ENCODE measurements at places on chromosomes 1 and 21.

- no peak for DNase-seq
Measured at GRCh38 chr1:65719391-65719790, 73.3 kb upstream of the PDE4B start.

DNA sequence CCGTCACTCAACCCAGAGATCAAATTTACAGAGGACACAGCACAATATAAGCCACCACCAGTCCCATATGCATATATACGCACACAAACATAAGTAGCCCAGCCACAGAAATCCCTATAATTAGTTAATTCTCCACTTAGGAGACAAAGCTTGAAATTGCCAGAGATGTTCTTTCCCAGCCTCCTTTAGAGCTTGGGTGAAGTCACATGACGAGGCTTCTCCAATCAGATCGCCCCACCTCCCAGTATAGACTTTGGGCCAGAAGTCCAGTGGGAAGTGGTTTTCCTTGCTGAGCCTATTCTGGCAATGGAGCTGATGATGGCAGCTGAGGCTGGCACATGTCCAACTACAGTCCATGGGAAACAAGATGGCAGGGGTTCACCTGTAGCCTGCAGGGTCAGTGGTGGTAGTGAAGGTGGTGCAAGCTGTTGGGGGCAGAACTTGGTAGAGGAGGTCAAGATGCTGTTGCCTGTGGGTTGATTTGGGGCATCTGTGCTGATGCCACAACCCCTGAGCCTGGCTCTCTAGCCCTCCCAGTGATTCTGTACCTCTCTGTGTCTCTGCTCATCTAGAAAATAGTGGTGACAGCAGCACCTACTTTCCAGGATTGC, 535.9 kb downstream of the MATN1 start:
- no peak for DNase-seq

DNA sequence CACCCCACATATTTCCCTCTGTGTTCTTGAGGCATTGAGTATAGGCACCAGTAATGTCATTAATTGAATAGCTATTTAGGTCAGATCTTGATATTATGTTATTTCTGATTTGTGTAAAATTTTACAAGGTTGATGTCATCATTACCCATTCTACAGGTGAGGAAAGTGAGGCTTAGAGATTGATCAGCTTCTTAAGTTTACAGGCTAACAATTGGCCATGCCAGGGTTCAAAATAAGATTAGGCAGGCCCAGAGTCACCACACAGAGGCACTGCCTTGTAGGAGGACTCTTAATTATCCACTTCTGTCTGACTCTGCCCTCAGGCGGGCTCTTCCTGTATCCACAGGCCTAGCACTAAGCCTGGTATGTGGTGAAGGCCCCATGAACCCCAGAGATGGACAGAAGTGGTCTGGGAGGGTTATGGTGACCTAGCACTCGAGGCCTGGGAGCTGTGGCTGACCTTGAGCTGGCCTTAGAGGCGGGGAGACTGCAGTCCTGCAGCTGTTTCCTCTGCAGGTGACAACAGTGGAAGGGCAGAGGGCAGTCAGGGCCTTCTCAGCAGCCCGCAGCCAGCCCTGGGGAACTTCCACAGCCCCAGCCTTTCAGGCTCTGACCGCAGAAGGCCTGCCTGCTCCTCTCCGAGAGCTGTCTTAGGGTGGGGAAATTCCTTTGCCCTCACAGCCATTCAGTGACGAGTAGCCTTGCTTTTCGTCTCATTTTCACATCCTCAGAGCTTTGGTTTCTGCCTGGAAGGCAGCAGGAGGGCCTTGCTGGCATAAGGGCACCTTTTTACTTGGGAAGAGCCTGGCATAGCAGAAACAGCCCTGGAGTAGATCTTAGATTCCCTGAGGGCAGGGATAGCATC, 12.2 kb downstream of the ZDHHC18 start:
- no peak for DNase-seq

DNA sequence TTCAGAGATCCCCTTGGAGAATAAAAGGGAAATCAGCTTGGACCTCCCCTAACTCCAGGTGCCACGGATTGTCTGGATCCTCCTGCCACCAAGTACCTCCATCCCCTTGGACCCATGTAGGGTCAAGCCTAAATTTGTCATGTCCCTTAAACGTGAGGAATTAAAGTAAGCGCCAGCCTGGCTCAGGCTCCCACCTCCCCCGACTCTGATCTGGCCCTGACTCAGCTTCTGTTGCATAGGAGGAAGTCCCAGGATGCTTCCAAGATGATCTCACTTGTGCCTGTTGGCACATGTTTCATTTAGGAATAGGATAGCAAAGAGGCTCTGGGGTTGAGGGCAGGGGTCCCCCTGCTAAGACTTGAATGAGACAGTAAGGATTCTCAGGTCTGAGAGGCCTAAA, 231.9 kb upstream of the JUN start:
- DNase-seq: no peak

GRCh38 chr1:201515895-201516294, 9.0 kb upstream of the CSRP1 start:
- DNase-seq: no peak

DNA sequence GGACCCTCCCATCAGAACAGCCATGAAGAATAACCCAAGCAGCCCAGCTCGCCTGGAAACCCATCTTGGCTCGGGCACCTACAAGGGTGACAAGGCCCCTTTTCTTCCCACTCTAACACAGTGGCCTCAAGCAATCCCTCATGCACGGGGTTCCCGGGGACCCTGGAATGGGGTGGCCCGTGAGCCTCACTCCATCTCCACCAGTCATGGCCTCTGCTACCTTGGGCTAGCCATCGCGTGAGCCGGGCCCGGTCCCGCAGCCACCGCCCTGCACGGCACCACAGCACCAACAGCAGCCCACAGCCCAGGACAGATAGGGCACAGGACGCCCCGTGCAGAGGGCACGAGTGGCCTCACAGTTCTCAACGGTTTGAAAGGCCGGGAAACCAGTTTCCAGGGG, 19.0 kb downstream of the WDR4 start:
- DNase-seq: no peak

- no peak for DNase-seq
Measured at GRCh38 chr1:15258833-15259621, 12.0 kb downstream of the FHAD1 start.

DNA sequence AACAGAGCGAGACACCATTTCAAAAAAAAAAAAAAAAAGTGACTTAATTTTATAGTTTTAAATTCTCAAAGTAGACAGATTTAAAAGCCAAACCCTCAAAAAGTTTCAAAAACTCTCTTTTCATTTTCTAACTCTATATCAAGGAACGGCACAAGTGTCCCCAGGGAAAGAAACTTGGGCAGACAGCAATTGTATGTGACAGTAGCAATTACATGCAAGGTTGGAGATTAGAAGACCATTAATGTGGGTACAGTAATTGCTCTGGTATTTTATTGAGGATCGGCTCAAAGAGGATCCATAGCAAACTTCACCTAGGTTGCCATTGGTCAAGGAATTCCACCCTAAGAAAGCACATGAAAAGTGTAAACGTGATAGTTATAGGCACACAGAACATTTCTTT, 46.2 kb downstream of the ACBD6 start:
- DNase-seq: no peak

DNA sequence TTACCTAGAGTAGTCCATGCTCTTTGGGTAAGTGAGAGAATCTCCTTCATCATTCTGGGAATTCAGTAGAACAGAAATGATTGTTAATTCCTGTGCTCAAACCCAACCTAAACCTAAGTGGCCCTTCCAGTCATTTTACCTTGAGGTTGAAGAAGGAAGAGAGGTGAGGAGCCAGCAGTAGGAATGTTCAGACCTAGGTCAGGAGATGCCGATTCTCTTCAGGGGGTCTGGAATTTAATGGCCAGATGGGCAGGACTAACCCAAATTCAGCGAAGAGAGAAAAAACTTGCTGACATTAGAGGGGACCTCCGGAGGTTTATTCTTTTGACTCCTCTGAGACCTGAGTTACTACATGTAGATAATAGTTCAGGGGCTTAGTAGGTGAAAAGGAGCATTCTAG, 16.5 kb upstream of the OR2B11 start:
- no peak for DNase-seq

DNA sequence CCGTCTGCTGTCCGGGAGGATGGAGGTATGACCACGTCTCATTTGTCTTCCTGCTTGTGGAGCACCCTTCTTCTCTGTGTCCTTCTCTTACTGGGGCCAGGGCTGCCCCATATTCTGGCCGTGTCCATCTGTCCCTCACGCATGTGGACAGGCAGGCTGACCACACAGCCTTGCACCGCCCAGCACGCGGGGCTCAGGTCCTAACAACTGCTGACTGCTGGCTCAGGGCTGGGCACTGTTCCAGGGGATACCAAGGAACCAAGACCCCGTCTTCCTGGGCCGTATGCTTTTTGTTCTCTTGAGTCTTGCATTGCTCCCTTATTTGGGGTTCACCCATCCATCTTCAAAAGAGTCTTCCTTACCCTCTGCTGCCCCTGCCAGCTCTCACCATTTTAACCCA, 17.5 kb upstream of the SPSB1 start:
- DNase-seq: no peak

- DNase-seq: no peak
Measured at GRCh38 chr1:21956720-21957552, 19.8 kb upstream of the HSPG2 start.

- no peak for DNase-seq
Measured at GRCh38 chr1:18927082-18927653, 24.8 kb upstream of the ALDH4A1 start.

DNA sequence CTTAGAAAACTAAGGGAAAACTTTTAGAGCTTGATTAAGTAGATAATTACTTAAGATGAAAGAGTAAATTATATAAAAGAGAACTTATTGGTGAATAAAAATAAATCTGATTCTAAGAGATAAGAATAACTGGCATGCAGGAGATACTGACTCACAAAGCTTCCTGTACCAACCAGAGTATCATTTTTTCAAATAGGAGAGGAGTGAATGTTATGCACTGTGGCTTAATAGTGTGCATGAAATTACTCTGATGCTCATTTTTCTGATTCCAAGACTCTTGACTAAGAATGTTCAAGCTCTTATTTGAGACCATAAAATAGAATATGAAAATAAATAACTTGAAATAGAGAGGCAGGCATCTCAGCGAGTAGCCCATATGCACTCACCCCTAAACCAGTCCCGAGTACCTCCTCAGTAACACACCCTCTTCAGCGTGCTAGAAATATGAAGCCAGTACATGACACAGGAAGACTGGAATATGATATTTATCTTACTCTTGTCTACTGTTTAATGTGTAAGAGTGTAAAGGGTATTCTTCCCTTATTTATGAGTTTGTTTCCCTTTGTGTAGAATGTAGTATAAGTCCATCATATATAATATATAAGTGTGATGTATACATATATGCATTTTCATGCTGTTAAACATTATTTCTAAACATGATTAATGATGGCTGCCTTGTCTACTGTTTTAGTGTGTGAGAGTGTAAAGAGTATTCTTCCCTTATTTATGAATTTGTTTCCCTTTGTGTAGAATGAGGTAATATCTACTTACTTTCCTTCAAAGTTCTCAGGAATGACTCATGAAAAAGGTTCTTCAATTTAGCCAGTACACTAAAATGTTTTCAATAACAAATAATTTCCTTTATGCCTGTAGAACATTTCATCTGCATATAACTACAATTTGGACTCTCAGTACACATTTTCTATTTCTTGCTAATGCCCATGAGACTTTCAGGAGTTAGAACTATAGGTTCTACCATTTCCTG, 99.2 kb upstream of the PALMD start:
- no peak for DNase-seq

- no peak for DNase-seq
Measured at GRCh38 chr1:53826367-53826766, 11.7 kb downstream of the NDC1 start.

GRCh38 chr1:14039582-14040430, 339.8 kb downstream of the PRDM2 start:
- DNase-seq: no peak

DNA sequence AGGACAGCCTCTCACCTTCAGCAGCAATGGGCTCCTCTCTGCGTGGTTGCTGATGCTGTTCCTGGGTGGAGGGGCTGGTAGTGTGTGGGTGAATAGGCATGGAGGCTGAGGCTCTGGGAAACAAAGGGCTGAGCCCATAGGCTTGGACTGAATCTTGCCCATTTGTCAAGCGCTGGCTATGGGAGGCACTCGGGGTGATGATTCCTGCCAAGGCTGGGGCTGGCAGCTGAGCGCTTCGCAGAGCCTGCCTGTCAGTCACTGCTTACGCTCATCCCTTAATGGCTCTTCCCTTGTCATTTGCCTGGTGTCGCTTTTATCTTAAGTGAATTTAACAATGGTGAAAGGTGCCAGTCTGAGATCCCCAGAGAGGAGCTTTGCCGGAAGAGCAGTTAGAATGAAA, 353.3 kb downstream of the PBX1 start:
- no peak for DNase-seq

DNA sequence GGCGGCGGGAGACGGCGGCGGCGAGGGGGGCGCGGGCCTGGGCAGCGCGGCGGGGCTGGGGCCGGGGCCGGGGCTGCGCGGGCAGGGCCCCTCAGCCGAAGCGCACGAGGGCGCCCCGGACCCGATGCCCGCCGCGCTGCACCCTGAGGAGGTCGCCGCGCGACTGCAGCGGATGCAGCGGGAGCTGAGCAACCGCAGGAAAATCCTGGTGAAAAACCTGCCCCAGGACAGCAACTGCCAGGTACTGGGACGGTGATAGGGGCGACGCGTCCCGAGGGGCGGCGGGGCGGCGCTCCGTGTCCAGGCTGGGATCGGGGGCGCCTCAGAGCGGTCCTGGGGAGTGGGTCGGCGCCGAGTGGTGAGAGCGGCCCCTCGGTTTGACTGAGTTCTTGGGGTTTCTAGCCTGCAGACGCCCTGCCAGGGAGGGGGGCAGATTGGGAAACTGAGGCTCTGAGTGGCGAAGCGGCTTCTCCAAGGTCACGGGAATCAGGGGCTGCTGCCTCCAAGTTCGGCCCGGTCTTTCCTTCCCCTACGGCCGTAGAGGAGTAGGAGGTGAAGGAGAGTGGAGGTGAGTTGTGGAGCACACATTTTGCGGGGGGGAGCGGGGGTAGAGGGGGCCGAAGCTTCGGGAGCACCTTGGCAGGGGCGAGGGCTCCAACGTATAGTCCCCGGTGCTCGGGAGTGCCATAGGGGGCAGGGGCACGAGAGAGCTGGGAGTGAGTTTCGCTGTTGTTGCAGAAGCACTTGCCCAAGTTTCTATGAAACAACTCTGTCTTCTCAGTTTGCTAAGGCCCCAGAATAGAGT, 508 bp downstream of the RAVER2 start:
- DNase-seq: peak; percentile 2

GRCh38 chr1:12314333-12314903, 84.6 kb downstream of the VPS13D start:
- no peak for DNase-seq

- no peak for DNase-seq
Measured at GRCh38 chr21:44427241-44428120, 27.8 kb upstream of the LRRC3 start.

All from occipital lobe (tissue), 3 donors.